ENCODE measurements at places on chromosomes 7 and 10.

- DNase-seq: no peak
Observed at GRCh38 chr7:3138997-3139396, 95.3 kb upstream of the CARD11 start.

DNA sequence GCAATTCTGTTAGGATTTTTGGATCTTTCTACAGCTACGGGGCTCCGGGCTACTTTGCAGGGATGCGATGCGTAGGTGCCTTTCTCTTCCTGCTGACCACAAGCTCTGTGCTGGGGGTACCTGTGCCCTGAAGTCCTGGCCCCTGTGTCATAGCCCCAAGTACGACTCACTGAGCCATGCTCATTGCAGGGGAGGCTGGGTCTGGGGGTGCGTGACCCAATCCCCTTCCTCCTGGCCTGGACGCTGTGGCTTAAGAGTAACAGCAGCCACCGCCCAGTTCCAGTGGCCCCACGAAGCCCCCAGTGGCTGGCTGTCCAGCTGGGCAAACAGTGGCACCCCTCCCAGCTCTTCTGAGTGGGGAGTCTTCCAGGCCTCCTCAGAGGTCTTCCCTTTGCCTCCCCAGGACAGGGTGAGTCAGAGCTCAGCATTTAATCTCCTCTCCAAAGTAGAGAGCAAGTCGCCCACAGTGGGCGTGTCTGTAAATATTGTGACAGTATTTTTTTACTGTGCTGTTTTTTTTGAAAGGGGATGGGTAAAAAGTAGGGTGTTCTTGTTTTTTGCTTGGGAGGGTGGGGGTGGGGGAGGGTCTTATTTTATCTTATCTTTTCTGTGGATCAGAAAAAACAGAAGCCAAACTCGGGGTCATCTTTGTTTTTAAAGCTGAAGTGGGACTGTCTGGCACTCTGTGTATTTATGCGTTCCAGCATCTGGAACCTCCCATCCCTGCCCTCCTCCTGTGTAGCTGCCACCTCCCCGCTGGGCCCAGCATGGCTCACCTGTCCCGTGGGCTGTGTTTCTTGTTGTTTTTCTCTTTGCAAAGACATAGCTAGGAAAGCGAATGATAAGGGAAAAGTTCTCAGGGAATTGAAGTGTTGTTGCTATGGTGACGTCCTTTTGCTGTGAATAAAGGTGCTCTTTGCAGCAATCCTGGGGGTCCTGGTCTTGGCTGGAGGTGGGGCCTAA is 8.2 kb downstream of the LFNG start:
- DNase-seq: no peak

DNA sequence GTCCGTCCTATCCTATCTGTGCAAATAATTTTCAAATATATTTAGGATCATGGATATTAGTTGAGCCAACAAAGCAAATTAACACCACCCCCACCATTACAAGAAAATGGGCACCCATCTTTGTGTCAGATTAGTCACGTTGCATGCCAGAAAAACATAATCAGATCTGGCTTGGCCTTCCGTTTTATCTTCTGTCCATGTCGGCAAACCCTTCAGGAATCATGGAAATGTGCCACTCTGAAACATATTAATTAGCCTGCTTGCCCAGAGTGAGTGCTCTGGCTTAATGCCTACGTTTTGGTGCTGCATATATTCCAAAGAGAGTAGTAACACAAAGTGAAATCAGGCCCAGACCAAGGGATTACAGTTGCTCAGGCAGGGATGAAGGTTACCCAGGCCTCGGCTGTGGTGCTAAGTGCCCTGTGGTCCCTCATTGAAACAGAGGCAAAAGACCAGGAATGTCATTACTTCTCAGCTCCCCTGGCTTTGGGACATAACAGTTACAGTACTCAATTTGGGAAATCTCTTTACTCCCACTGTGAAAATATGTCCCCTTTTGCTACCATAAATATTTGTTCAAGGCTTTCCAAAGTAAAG is 154.0 kb upstream of the LSM8 start:
- DNase-seq: no peak

GRCh38 chr10:11274452-11274851 is 256.8 kb downstream of the CELF2 start:
- DNase-seq: no peak

GRCh38 chr10:103551619-103552602 is 58.4 kb downstream of the NEURL1 start:
- no peak for DNase-seq

- DNase-seq: no peak
Observed at GRCh38 chr7:134514106-134514505, 13.3 kb upstream of the AKR1B10 start.

DNA sequence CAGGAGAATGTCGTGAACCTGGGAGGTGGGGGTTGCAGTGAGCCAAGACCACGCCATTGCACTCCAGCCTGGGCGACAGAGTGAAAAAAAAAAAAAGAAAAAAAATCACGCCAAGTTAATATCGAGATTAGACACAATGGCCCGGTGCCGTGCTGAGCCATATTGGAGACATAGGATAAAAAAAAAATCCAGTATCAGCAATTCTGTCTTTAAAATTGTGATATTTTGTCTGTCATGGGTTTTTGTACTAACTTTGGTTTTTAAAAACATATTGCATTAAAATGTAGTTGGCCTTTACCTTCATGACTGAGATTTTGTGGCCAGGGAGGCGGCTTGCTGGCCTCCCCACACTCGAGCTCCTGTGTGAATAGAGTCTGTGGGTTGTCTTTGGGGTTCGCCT is 62.8 kb upstream of the PITRM1 start:
- no peak for DNase-seq

Measured in H9 (cell line).